ENCODE measurements at places on chromosomes 3 and 15.
A peak's percentile ranks its signal among the peaks of the same experiment; 100 is the strongest.

DNA sequence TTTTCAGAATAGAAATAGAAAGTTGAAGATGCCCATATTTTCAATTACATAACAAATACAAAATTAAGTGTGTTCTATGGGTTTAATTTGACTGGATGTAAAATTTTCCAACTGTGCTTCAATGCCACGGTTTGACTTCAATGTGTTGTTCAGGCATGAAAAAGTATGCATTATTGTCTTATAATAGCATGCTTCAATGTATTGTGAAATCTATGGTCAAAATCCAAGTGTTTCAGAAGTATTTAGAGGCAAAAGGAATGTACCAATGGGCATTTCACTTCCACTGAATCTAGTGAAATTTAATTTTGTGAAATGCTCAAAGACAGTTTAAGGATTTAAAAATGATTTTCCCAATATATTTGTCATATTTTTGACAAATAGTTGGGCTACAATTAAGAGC is 16.0 kb downstream of the NEK10 start:
- DNase-seq: peak; percentile 42

GRCh38 chr3:100120012-100120411 is 5.7 kb upstream of the FILIP1L start:
- DNase-seq: no peak

DNA sequence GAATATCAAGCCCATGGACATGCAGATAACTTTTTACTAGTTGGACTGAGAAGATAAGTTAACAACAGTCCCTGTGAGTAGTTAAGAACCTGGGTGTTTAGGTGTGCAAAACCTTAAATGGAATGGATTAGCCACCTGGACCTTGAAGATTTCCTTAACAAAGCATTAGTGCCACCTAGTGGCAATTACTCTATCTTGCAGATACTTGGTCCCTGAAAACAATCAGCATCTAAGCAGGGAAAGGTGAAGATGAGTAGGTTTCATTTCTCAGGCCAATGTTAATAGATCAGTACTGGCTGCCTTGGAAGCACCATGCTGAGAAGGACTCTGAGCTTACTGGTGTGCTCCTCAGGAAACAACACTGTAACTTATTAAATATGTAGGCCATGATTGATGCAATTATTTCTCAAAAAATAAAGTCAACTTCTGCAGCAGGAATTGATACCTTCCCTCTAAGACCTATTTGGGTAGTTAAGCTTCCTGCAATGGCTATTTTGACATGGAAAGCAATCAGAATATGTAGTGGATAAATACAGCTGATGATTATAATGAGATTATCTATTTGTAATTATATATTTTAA is 329.4 kb downstream of the TBC1D5 start:
- peak; percentile 42 for DNase-seq

- DNase-seq: no peak
Observed at GRCh38 chr3:187370051-187370450, 1.9 kb downstream of the RTP4 start.

DNA sequence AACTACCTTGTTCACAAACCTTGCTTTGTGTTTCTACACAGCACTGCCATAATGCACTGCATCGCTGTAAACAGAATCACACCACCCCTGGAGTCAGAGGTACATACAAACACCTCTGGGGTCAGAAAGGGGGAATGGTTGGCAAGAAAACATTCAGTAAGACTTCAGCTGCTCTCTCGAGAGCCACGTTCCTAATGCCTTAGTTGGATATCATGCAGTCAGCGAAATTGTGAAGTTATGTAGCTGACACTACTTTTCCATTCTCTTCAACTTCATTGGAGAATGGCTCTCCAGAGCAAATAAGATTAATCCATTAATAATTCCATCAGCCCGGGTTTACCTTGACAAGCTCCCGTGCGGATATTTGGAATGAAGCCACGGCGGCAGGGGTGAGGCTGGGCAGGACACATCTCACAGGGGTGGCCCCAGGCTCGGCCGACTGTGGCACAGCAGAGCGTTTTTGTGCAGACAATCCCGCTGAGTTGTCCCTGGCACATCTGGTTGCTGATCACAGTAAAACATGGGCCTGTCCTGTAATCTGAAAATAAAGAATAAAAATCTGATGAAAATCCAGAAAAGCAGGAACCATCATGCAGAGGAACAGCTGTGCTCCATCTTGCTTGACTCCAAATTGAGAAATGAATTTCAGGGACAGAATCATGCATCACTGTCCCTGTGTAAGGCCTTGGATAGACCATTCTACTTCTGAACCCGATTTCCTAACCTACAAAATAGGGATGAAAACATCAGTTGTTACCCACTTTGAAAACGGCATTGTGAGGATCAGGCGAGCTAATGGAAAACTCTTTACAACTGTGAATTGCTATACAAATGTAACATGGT is 108.0 kb downstream of the FBN1 start:
- peak; percentile 37 for DNase-seq

GRCh38 chr3:172194702-172195406 is 155.5 kb downstream of the FNDC3B start:
- peak; percentile 30 for DNase-seq

DNA sequence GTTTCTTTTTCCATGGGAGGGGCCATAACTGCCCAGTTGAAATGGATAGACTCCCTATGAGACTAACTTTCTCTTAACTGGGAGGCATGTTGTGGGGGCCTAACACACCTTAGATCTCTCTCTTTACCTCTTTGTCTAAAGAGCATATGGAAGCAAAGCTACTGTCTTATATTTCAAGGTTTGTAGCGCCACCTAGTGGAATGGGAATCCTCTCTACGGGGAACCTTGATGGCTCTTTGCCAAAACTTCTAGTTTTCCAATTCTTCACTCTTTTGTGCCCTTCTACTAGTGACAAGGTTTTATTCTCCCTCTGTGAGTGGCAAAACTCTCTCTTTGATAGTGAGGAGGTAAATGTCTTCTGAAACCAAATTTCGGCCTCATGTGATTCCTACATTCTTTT is 1030.4 kb upstream of the CADM2 start:
- DNase-seq: no peak

- DNase-seq: no peak
Observed at GRCh38 chr3:149167898-149168297, 38.5 kb downstream of the HPS3 start.

DNA sequence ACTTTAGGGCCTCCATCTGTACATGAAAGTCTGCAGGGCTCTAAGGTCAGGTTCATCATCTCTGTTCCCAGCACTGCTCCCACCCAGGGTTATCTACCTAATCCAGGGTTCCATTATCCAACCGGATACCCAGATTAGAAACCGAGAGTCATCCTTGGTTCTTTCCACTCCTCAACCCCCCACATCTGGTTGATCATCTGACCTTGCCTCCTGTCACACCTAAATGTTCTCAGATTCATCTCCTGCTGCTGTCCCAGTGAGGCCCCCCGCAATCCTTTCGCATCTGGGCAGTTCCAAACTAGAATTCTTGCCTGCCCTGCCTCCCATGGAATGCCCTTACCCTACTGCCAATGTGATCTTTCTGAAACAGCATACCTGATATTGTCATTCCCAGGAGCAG is 136.5 kb downstream of the PDE8A start:
- DNase-seq: no peak

DNA sequence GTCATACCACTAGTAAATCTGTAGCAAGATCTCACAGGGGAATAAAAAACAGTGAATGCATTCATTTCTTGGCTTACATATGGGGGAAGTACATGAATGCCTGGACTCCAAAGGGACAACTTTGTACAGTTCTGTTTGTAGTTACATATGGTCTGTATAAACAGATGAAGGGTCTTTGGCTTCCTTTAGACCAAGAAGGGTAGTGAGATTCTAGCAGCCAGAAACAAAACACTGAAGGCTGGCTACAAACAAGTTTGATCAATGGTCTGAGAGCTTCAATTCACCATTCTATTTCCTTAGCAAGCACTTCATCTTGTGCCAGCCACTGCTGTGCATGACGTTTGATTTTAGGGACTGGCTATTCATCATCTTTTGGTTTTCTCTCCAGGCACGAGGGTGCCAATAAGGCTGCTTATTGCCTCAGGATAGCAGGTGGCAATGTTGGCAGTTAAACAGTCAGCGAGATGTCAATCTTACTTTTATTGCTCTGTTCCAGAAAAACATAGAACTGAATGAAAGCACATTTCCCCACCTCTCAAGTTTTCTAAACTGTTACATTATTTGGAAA is 313.7 kb upstream of the COL8A1 start:
- DNase-seq: no peak

- DNase-seq: peak; percentile 3
Observed at GRCh38 chr3:79983118-79983517, 215.3 kb upstream of the ROBO1 start.

DNA sequence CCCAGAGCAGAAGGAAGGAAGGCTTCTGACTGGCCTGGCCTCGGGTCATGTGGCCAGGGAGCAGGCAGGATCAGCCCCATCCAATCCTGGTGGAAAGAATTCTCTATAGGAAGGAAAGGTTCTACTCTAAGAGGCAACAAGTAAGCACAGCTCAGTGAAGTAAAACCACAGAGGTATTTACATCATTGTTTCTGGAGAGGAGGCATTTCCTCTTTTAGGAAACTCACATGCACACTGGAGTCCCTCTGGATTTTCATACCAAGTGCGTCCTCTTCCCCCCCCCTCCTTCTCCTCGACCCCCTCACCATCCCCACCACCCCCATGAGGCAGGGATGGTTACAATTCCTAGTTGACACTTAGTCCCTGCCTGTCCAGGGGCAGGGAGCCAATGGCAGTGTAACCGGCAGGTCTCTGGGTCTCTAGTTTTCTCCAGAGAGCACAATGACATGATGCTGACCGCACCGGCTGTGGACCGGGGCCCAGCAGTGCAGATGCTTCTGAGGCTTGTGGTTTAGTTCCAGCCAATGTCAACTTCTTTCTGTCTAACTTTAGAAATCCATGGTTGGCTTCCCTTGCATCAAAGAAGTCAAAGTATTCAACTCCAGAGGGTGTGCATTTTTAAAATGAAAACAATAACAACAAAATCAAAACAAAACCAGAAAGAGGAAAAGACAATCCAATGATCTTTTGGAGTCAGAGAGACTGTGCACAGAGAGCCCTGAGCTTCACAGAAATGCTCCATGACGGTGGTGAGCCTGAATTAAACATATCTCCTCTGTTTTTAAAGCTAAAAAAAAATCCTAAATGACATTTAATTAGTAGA is 230.3 kb upstream of the TLE3 start:
- DNase-seq: peak; percentile 95

DNA sequence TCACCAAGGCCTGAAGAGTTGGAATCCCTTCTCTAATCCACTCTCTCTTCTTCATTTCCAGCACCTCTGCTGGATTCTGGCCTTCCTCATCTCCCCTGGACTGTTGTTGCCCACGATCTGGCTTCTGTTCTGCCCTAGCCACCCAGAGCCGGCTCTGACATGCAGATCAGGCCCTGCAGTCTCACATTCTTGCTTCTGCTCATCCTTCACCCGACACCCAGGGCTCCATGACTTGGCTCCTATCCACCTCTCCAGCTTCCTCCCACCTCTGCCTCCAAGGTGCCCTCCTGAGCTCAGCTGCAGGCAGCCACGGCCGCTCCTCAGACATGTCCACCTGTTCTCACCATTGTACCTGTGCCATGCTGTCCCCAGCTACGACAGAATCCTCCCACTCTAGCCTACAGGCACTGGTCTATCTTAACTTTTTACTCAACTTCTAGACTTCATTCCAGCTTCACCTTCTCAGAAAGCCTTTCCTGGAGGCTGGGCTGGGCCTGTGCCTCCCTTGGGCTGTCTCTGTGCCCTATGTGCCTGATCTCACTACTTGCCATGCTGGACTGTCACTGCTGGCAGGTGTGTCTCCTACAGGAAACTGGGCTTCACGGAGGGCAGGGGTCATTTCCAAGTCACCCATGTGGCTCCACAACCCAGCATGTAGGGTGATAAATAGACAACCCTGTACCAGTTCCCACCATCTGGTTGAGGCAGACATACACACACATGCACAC is 16.0 kb upstream of the TBC1D21 start:
- no peak for DNase-seq

- peak; percentile 82 for DNase-seq
Observed at GRCh38 chr15:56794165-56794552, 60.9 kb upstream of the ZNF280D start.

DNA sequence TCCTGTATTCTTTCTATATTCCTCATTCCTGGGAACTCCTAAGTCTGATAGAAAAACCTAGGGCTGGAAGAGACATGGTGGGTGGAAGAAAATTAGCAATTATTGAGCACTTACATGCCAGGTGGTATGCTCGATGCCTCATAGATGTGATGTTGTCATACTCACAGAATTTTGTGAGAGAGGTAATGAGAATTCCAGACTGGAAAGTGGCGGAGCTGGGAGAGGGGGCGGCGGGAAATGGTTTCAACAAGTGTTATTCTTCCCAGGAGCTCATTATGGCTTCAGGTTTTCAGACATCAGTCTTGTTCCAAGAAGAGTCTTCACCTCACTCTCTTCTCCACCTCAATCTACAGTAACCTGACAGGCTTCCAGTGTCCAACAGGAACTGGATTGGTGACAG is 16.2 kb downstream of the TIMP4 start:
- no peak for DNase-seq

DNA sequence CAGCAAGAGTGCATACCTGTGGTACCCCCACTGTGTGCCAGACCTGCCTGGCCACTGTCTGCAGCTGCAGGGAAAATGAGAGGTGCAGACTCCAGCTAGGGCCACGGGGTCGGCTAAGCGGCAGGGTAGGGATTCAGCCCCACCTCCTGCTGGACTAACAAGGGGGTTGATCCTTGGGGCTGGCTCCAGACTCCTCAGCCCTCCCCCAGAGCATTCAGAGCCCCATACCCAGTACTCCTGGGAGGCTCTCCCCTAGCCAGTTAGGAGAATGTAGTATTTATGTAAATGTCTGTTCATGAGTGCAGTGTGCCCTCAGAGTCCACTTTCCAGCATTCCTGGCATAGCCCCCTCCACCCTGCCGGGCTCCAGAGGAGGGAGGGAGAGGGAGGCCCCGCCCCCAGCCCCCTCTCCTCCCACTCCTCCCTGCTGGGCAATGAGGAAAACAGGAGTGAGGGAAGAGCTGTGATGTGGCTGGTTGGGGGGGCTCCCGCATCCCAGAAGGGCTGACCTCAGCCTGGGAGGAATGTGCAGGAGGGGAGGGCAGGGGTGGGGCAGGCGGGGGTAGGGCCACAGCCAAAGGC is 4.5 kb upstream of the SEMA3B start:
- peak; percentile 98 for DNase-seq

Data from fibroblast of skin of abdomen (primary cell).